ENCODE measurements at places on chromosomes 13 and 19. TPM values are rescaled to one million over a fixed set of nuclear protein-coding genes. Genes with fewer than 3 reads are reported as not detected.

- no peak overlapping the region for H3K4me3 ChIP-seq
- peaks cover 20% of the 10 kb centered on the region for H3K4me1 ChIP-seq
- H3K36me3 ChIP-seq: no peaks in the 10 kb centered on the region
- no peaks in the 10 kb centered on the region for H3K27me3 ChIP-seq
- H3K27ac ChIP-seq: no peak overlapping the region
- no peak for DNase-seq
Observed at GRCh38 chr19:10729411-10729810, 11.5 kb downstream of the DNM2 start.

DNA sequence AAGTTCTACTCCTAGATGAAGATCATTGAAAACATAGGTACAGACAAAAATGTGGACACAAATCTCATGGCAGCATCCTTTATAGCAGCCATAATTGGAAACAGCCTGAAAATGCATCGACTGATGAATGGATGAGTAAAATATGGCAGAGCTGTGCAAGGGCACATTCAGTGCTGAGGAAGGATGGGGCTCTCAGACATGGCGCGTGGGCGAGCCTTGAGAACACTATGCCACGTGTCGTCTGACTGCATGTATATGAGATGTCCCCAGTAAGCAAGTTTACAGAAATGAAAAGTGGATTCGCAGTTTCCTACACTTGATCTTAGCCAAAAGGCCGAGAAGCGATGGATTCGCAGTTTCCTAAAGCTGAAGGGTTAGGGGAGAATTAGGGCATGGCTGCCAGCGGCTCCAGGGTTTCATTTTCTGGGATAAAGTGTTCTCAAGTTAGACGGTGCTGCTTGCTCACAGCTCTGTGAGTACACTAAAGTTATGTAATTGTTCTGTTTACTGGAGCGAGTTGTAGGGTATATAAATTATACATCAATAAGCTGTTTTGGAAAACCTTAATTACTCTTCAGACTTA, 78.0 kb downstream of the RAB20 start:
- peaks cover 9% of the 10 kb centered on the region for H3K27me3 ChIP-seq
- DNase-seq: no peak
- no peak overlapping the region for H3K4me3 ChIP-seq
- H3K4me1 ChIP-seq: peaks cover 4% of the 10 kb centered on the region
- H3K36me3 ChIP-seq: no peaks in the 10 kb centered on the region

The GRK1 gene
- total RNA-seq: not detected

The PSG11 gene
- not detected for total RNA-seq

GRCh38 chr19:8036434-8037099, 16.0 kb upstream of the CCL25 start:
- no peak overlapping the region for H3K4me3 ChIP-seq
- no peak for DNase-seq
- H3K27ac ChIP-seq: no peak overlapping the region
- no peaks in the 10 kb centered on the region for H3K27me3 ChIP-seq
- H3K4me1 ChIP-seq: peaks cover 9% of the 10 kb centered on the region

The CAPS gene
- total RNA-seq: 2.5 TPM

- H3K27ac ChIP-seq: no peak overlapping the region
- 0 out of 2 replicates have a peak, but pooled peaks cover 10% of the 10 kb centered on the region for H3K27me3 ChIP-seq
- no peak overlapping the region for H3K4me3 ChIP-seq
- no peak for DNase-seq
- no peaks in the 10 kb centered on the region for H3K4me1 ChIP-seq
Observed at GRCh38 chr13:95553581-95554385, 1.3 kb downstream of the CLDN10 start.

DNA sequence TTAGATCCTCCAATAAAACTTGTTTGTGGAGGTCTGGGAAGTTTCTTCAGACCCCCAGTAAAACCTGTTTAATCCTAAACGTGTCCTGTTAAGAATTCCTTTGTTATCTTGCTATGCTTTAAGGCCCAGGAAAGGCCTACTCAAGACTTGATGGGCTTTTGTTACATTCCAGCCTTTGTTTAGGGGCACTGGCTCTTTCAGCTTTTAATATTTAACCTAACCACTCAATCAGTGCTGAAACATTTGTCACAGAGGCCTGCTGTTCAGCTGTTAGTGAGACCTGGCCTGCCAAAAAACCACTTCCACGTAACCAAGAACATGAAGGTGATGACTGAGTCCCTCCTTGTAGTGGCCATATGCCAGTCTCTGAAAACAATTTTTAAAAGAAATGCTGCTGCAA, 41.7 kb downstream of the PCDH17 start:
- H3K36me3 ChIP-seq: no peaks in the 10 kb centered on the region
- no peak for DNase-seq
- no peak overlapping the region for H3K27ac ChIP-seq
- no peak overlapping the region for H3K4me3 ChIP-seq
- H3K27me3 ChIP-seq: no peaks in the 10 kb centered on the region

- no peak for DNase-seq
- no peak overlapping the region for H3K4me3 ChIP-seq
- peaks cover 18% of the 10 kb centered on the region for H3K36me3 ChIP-seq
Observed at GRCh38 chr19:17266589-17266974, 661 bp upstream of the BABAM1 start.

The ADM5 gene
- total RNA-seq: 12.1 TPM

DNA sequence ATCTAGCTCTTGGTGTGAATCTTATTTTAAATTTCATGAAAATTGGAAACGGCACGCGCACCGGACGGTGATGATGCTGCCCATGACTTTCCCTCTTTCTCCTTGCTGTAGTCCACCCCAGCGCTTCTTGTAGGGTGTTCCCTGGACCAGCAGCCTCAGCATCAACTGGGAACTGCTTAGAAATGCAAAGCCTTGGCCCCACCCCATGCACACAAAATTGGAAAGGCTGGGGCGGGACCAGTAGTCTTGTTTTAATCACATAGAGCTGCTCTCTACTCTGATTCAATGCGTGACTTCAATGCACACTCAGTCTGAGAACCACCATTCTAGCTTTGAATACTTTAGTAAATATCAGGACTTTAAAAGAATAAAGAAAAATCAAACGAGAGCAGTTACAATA, 427.1 kb downstream of the EFNB2 start:
- H3K27me3 ChIP-seq: no peaks in the 10 kb centered on the region
- H3K36me3 ChIP-seq: no peaks in the 10 kb centered on the region
- peaks cover 20% of the 10 kb centered on the region for H3K4me1 ChIP-seq

Data from HCT116 (cell line).